Stimulated activated CD4-positive, alpha-beta T cell treated with anti-CD3 and anti-CD28 coated beads, Interleukin-12 subunit alpha, Interleukin-12 subunit beta, amount 100 ng/mL, for 24 hours (primary cell): ENCODE measurements at places on chromosomes 1 and 21.
A peak's percentile ranks its signal among the peaks of the same experiment; 100 is the strongest.

DNA sequence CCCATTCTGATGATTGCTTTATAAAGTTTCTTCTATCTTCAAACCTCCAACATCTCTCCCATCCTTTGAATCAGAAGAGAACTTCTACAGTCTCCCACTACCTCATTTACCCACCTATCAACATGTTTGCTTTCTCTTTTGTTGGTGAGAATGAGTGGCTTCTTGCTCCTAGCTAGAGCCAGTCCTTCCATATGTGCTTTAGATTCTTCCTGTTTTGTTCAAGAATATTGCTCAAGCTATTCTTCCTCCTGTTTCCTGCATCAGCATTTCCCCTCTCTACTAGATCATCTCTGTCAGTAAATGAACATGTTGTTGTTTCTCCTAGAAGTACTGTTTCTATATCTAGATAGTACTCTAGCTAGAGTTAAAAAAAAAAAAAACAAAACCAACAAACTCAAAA lies 6.3 kb downstream of the ATF6 start:
- no peak for DNase-seq

DNA sequence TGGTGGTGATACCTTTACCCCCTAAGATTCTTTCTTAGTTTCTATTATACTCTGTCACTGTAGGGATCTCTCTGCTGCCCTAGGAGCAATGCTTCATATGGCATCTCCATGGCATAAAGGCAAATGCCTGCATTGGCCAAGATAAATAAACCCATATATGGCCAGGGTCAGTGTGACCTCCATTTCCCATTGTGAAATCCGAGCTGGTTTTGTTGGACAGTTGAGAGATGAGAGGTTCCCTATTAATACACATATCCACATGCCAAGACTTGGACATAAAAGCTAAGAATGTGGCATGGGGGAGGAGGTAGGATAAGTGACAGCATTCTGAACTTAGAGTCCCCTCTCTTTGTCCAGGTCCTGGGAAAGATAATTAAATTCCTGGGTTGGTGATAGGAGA lies 1.4 kb downstream of the TPM3 start:
- DNase-seq = no peak

DNA sequence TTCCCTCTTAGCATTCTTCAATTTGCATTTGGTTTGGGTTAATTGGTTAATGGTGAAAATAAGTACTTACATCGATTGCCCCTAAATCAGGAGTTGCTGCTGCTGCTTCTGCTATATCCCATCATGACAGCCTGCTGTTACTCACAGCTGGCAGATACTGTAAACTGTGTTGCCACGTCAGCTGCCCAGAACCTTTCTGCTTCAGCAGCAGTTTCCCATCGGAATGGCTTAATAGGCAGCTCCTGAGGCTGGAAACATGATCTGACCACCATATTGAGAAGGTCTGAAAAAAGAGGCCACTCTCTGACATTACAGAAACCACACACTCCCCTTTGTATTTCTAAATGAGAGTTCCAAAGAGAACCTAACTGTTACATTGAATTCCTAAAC lies 14.3 kb upstream of the SEC16B start:
- DNase-seq = no peak

DNA sequence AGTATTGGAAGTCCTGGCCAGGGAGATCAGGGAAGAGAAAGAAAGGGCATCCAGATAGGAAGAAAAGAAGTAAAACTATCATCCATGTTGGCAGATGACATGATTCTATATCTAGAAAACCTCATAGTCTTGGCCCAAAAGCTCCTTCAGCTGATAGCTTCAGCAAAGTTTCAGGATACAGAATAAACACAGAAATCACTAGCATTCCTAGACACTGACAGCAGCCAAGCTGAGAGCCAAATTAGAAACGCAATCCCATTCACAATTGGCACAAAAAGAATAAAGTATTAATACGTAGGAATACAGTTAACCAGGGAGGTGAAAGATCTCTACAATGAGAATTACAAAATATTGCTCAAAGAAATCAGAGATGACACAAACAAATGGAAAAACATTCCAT lies 44.6 kb downstream of the ZFYVE9 start:
- no peak for DNase-seq

DNA sequence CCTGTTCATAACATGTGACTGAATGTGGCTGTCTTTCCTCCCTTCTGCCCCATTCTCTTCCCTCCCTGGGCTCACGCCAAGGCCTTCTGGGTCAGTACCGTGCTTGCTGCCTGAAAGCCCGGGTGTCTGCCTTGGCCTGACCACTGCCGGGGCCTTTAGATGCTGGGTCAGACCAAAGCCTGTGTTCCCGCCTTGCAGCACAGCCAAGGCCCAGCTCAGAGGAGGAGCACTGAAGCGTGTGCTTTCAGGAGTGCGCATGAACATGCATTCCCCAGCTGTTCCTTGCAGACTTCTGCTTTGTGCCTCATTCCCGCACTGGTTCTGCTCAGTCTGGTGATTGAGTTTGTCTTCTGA lies 27.0 kb upstream of the SARS1 start:
- no peak for DNase-seq

DNA sequence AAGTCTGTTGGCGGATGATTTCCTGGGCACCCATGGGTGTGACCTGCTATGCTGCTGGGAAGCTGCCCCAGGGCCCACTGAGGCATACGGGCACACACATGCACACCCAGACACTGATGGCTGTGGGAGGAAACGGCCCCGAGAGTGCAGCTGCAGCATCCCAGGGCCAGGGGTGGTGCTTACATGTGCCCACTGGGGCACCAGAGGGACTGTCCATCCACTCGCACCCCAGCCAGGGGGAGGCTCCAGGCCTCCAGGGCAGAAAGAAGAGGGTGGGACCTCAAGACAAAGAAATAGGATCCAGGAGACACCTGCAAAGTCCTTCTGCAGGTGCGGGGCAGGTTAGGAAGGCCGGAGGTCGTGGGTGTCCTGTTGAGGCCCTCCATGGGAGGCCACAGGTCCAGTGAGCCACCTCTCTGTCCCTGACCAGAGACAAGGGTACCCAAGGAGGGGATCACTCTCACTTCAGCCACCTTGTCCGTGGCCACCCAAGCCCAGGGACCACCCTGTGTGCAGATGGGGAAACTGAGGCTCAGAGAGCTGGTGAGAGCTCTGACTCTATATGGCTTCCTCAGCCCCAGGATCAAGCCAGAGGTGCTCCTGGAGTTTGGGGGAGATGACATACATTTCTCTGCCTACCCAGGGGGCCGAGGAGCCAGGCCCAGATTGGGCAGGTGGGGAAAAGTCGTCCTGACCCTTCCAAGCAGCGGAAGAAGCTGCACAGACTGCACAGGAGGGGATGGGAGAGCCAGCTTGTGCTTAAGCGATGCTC lies 57.1 kb downstream of the WNT9A start:
- no peak for DNase-seq

DNA sequence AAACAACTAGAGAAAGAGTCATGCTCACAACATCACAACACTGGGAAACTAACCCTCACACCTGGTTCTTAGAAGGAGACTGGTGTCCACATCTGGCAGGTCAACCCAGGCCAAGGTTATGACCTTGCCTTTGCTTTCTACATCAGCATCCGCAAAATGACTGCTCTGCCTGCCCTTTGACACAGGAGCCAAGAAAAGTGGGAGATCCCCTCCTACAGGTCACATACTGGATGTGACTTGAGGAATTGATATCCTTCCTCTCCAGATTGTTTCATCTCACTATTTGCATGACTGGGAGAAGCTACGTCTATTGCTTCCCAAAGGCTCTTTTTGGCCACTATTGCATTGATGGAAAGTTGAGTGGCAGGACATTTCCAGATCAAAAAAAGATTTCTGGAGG lies 115.5 kb downstream of the MIS18A start:
- no peak for DNase-seq

DNA sequence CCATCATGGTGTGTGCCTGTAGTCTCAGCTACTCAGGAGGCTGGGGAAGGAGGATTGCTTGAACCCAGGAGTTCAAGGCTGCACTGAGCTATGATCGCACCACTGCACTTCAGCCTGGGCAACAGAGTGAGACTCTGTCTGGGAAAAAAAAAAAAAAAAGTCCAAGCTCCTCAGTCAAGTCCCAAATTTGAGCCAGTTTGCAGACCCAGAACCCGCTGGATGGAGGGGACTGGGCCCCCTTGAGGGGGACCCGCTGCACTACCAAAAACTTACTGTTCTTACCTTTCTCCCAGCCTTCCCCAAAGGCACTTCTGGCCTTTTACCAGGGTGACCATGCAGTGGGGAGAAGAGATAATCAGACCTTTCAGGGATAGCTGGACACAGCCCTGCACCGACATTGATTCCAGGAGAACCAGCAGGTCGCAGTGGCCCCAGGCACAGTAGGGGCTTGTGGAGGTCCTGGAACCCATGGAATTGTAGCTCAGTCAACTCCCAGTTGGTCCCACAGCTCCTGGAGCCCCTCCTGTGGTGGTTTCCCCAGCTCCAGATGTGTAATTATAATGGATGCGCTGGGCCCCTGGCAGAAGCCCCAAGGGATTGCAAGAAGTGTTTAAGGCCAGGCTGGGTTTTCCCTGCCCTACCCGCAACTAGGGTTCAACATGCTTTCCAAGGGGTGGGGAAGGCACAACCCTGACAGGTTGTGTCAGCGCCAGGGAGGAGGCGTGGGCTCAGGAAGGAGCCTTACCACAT lies 4.1 kb upstream of the WNT9A start:
- no peak for DNase-seq

DNA sequence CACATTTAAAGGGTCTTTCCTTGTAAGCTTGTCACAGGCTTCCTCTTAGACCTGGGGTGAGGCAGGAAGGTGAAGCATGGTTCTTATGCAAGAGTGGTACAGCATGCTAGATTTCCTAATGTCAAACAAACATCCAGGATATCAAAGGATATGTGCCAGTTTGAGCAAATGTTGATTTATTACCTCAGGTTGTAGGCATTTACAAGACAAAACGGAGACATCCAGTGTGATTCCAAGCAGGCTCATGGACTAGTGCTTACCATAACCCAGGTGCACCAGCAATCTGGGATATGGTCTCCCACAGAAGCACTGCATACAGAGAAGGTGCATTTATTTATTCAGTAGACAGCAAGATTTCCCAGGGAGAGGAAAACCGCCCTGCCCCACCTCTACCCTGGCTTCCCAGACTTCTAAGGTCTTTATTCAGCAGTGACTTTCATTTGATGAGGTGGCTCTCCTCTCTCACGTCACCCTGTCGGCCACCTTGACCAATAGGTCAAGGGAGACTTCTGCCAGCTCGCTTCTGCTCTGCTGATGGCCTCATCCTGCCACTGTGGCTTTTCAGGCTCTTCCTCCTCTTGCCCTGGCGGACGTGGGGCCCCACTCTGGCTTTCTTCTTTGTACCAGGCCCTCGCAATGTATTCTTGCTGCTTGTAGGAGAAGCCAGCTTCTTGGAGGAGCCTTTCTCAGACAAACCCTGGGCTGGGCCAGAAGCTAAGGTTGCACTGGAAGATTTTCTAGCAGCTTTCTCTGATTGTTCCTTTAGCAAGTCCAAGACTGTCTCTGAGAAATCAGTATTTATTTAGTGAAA lies 25.6 kb downstream of the HHIPL2 start:
- no peak for DNase-seq

GRCh38 chr1:157369808-157370521 lies 182.3 kb downstream of the FCRL5 start:
- peak; percentile 24 for DNase-seq

GRCh38 chr1:156432669-156433018 lies 63.6 kb downstream of the RHBG start:
- no peak for DNase-seq

DNA sequence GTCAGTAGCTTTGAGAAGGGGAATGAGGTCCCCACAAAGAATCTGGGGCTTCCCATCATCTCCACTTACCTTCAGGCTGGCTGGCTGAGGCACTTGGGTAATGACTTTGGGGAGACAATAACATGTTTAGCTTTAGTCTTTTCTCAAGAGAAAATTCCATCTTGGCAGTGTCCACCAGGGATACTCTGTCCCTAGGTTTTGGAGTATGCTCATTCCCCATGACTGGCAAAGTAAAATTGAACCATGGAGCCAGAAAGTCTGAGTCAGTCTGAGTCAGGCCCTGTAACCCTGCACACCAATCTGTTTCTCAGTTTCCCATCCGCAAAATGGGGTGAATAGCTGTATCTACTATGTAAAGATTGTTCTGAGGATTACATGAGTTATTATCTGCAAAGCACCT lies 28.2 kb downstream of the RUNX1 start:
- DNase-seq = no peak

- DNase-seq = no peak
These were observed 769.5 kb upstream of the CXADR start for GRCh38 chr21:16743317-16743716.

- DNase-seq = no peak
These were observed 374.6 kb upstream of the ESRRG start for GRCh38 chr1:217097819-217098218.

- DNase-seq = no peak
These were observed 134.9 kb upstream of the NRIP1 start for GRCh38 chr21:15199414-15200383.

DNA sequence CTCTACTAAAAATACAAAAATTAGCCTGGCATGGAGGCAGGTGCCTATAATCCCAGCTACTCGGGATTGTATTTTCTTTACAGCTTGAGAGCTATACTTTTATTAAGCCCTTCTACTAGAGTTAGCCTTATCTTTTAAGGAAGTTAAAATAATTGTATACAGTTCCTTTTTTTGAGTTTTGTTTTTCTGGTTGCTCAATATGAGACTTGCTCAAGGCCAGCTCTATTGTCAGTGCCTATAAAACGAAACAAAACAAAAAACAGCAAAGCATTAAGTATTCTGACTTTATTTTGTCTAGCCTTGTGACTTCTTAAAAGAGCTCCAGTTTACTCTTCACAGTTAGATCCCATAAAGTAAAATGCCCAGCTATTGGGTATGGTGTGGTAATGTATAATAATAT lies 17.2 kb downstream of the PKN2 start:
- DNase-seq = no peak

DNA sequence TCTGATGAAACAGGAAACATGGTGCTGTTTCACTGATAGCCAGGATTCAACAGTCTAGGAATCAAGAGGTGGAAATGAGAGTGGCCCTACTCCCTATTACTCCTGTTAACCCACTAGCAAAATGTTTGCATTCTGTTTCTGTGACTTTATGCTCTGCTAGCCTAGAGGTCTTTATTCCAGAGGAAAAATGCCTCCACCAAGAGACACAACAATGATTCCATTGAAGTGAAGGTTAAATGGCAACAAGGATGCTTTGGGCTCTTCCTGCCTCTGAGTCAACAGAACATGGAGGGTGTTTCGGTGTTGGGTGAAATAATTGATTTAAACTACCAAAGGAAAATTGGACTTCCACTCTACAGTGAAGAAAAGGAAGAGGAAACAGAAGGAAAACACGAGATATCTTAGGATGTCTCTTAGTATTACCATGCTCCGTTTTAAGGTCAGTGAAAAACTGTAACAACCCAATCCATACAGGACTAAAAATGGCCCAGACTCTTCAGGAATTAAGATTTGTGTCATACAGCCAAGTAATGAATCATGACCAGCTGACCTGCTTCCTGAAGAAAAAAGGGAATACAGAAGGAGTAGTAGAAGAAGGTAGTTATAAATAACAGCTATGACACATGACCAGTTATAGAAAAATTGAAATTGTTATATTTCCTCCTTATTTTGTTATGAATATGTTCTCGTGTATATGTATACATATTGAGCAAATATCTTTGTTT lies 1237.8 kb downstream of the NCAM2 start:
- DNase-seq = no peak

GRCh38 chr1:66397192-66397591 lies 136.8 kb upstream of the SGIP1 start:
- DNase-seq = no peak
